ENCODE measurements at places on chromosomes 6 and 20. TPM values are rescaled to one million over a fixed set of nuclear protein-coding genes. Genes with fewer than 3 reads are reported as not detected.

DNA sequence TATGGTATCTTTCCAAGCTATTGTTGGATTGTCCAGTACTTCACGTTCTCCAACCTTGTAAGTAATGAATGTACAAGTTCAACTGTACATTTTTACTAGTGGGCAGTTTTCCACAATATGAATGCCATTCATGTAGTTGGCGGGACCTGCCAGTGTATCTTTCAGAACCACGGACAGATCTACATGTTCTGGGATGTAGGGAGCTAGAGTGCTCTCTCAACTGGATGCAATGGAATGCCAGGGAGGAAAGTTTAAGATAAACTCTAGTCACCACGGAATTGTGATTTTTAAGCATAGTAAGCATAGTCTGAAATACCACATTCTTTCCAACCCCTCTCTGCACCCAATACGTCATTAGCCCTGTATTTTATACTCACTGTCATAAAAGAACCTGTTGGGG is 21.5 kb upstream of the HLA-C start:
- H3K4me3 ChIP-seq: no peak overlapping the region
- H3K27ac ChIP-seq: no peak overlapping the region
- DNase-seq: no peak
- no peaks in the 10 kb centered on the region for H3K36me3 ChIP-seq
- H3K27me3 ChIP-seq: peaks cover 62% of the 10 kb centered on the region

- H3K36me3 ChIP-seq: no peaks in the 10 kb centered on the region
- peak overlapping the region; percentile 23 for H3K27ac ChIP-seq
- H3K4me3 ChIP-seq: no peak overlapping the region
- H3K27me3 ChIP-seq: no peaks in the 10 kb centered on the region
- peaks cover 51% of the 10 kb centered on the region for H3K4me1 ChIP-seq
- DNase-seq: no peak
Measured at GRCh38 chr6:94052749-94053148, 633.4 kb upstream of the EPHA7 start.

DNA sequence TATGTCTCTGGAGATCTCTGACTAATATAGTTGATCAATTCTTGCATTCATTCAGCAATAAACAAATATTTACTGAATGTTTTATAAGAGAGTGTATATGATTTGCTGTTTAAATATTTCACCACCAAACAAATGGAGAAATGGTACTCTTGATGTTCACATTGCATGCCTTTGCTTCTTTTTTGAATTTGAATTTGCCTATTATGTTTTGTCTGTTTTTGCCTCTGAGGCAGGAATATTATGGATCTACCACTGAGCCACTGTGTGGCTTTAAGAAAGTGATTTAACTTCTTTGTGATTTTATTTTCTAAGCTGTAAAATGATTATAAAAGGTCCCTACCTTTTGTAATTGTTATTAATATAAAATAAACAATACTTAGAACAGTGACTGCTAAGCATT is 345.0 kb downstream of the DOK5 start:
- no peak overlapping the region for H3K27ac ChIP-seq
- H3K27me3 ChIP-seq: no peaks in the 10 kb centered on the region
- H3K4me1 ChIP-seq: no peaks in the 10 kb centered on the region
- H3K36me3 ChIP-seq: no peaks in the 10 kb centered on the region
- H3K4me3 ChIP-seq: no peak overlapping the region

- no peaks in the 10 kb centered on the region for H3K27me3 ChIP-seq
- H3K27ac ChIP-seq: peak overlapping the region; percentile 58
- no peaks in the 10 kb centered on the region for H3K36me3 ChIP-seq
- H3K4me3 ChIP-seq: no peak overlapping the region
- no peak for DNase-seq
Measured at GRCh38 chr6:80541181-80541580, 434.7 kb downstream of the BCKDHB start.

DNA sequence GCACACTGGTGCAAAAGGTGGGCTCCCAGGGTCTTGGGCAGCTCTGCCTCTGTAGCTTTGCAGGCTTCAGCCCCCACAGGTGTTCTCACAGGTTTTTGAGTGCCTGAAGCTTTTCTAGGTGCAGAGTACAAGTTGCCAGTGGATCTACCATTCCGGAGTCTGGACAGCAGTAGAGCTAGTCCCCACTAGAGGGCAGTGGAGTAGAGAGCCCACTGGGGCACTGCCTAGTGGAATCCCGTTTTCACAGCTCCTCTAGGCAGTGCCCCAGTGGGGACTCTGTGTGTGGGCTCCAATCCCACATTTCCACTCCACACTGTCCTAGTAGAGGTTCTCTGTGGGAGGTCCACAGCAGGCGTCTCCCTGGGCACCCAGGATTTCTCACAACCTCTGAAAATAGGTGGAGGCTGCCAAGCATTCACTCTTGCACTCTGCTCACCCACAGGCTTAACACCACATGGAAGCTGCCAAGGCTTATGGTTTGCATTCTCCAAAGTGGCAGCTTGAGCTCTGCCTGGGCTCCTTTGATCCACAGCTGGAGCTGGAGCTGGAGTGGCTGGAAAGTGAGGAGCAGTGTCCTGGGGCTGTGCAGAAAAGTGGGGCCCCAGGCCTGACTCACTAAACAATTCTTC is 86.3 kb upstream of the PROKR2 start:
- no peak for DNase-seq
- H3K4me1 ChIP-seq: no peaks in the 10 kb centered on the region
- H3K36me3 ChIP-seq: no peaks in the 10 kb centered on the region
- H3K27ac ChIP-seq: no peak overlapping the region

DNA sequence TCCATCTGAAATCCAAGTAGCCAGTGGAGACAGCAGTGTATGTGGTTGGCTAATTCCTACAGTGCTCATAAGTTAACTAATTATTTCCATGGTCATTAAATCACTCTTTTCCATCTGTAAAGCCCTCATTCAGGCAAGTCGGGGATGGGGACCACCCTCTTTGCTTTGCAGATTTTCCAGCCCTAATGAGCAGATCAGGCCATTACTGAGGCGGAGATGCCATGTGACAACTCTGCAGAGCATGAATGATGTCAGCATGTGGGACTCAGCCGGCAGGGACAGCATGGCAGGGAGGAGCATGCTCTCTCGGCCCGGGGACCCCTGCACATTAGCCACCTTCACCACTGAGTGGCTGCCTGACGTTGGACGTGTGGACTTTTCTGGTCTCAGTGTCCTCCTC is 623.3 kb upstream of the CDH4 start:
- DNase-seq: no peak
- no peaks in the 10 kb centered on the region for H3K36me3 ChIP-seq
- H3K4me3 ChIP-seq: no peak overlapping the region
- H3K27ac ChIP-seq: no peak overlapping the region

DNA sequence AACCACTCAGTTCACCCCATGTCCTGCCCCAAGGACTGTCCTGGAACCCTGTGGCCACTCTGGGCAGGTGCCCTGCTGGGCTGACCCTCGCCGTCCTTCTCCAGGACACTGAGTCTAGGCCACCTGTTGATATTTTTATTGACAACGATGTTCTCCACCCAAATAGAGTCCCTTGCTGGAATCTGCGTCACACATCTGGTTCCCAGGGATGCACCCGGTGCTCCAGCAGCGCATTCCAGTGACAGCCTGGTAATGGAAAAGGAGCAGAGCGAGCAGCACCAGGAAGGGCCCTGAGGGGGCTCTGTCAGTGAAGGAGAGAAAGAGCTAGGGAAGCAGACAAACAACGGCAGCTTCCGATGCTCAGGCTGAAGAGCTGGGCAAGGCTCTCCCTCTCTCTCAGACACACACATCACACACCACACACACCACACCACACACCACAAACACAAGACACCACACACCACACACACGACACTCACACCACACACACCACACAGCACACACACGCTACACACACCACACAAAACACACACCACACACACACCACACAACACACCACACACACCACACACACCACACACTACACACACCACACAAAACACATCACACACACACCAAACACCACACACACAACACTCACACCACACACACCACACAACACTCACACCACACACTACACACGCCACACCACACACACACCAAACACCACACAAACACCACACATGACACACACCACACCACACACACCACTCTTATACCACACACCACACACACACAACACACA is 117.9 kb upstream of the THBS2 start:
- H3K27me3 ChIP-seq: no peaks in the 10 kb centered on the region
- DNase-seq: no peak
- peaks cover 3% of the 10 kb centered on the region for H3K4me1 ChIP-seq
- no peak overlapping the region for H3K27ac ChIP-seq

DNA sequence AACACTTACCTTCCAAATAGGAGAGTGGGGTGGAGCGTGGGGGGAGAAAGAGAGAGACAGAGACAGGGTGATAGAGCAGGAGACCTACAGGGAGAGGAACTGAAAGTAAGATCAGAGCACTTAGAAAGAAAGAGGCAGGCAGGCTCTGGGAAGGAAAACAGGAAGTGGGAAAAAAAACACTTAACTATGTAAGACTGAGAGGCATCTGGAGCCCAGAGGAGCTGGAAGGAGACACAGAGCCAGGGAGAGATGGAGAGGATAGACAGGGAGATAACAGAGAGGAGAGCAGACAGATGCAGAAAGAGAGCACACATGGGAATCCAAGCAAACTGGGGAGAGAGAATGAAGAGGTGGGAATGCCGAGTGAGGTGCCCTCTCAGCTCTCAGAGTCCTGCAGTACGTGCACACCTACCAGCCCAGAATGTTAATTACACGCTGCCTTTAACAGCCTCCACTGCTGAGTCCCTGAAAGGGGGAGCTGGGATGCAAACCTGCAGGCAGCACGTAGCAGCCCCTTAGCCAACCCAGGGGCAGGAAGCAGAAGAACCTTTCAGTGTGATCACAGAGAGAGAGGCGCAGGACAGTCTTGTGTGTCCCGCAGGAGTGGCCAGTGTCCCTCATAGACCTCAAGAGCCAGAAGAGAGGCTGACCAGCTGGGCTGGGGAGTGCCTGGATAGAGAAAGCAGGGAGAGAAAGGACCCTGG is 132.7 kb upstream of the LRFN2 start:
- peaks cover 31% of the 10 kb centered on the region for H3K4me1 ChIP-seq
- H3K27me3 ChIP-seq: no peaks in the 10 kb centered on the region
- peak overlapping the region; percentile 91 for H3K27ac ChIP-seq

DNA sequence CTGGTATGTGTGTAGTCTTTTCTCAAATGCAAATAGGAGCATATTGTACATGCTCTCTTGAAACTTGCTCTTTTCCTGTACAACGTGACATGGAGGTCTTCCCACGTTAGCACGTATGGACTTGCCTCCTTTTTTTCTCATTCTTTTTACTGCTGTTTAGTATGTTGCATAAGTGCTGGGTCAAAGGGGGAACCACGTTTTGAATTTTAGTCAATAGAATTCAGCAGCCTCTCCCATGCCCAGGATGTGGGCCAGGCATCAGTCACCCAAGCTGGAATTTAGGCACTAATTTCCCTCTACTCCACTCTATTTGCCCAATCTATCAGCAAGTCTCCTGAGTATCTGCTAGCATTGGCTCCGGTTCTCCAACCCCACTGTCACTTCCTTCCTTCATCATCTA is 41.5 kb upstream of the RNF24 start:
- H3K27me3 ChIP-seq: no peaks in the 10 kb centered on the region
- no peak for DNase-seq
- H3K27ac ChIP-seq: no peak overlapping the region
- H3K4me3 ChIP-seq: no peak overlapping the region
- no peaks in the 10 kb centered on the region for H3K36me3 ChIP-seq

DNA sequence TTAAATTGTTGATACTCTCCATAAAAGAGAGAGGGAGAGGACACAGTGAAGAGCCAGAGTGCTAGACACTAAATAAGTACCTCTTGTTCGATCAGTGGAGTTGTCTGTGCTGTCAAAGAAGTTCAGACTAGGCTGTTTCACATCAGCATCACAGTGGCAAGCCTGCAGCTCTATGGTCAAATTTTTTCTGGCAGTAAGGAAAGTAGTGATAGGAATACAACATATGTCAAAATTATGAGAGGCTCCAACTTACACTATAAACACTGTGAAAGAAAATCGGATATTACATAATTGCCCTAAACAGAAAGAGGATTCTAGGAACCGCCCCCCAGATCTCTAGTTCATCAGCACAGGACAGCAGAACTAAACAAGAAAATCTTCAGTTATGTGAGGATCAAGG is 23.1 kb downstream of the DNAH8 start:
- DNase-seq: no peak
- H3K36me3 ChIP-seq: peaks cover 3% of the 10 kb centered on the region
- peaks cover 37% of the 10 kb centered on the region for H3K27me3 ChIP-seq
- H3K27ac ChIP-seq: no peak overlapping the region
- H3K4me1 ChIP-seq: no peaks in the 10 kb centered on the region
- no peak overlapping the region for H3K4me3 ChIP-seq

DNA sequence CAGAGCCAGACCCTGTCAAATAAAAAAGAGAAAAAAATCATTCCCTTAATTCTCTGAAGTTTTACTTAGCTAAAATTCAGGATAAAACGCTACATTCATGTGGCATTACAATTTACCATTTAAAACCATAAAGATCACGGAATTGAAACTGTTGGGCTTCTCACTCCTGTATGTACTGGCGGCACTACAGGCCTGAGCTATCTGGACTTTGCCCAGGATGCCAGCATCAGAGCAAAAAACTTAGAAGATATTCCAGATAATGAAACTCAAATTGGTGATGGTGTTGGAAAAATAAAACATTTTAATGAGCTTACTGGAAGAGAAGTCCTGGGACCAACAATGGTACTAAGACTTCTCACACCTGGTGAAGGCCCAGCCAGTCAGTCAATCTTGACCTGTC is 14.2 kb downstream of the EPM2A start:
- no peak overlapping the region for H3K4me3 ChIP-seq
- peaks cover 6% of the 10 kb centered on the region for H3K4me1 ChIP-seq
- no peak overlapping the region for H3K27ac ChIP-seq
- H3K27me3 ChIP-seq: no peaks in the 10 kb centered on the region
- DNase-seq: no peak

Gene TGM3
- total RNA-seq: not detected

- H3K27ac ChIP-seq: no peak overlapping the region
- peaks cover 6% of the 10 kb centered on the region for H3K4me1 ChIP-seq
- peak; percentile 49 for DNase-seq
- no peak overlapping the region for H3K4me3 ChIP-seq
Measured at GRCh38 chr20:57592263-57593092, 27.7 kb downstream of the ZBP1 start.

Gene MCM8
- 4.2 TPM for total RNA-seq

GRCh38 chr20:6719369-6719721 is 48.1 kb upstream of the BMP2 start:
- H3K27me3 ChIP-seq: no peaks in the 10 kb centered on the region
- no peak for DNase-seq
- no peaks in the 10 kb centered on the region for H3K36me3 ChIP-seq
- H3K27ac ChIP-seq: no peak overlapping the region
- no peak overlapping the region for H3K4me3 ChIP-seq
- H3K4me1 ChIP-seq: peaks cover 6% of the 10 kb centered on the region

Gene SAMD10
- total RNA-seq: 4.7 TPM

- peaks cover 26% of the 10 kb centered on the region for H3K4me1 ChIP-seq
- H3K27me3 ChIP-seq: no peaks in the 10 kb centered on the region
- no peaks in the 10 kb centered on the region for H3K36me3 ChIP-seq
- DNase-seq: no peak
Measured at GRCh38 chr6:3776881-3777507, 25.5 kb upstream of the PXDC1 start.

Data from chondrocyte (in vitro differentiated cells).